CD4-positive, alpha-beta T cell treated with Interleukin-6 at 100 ng/mL for 8 hours (primary cell): ENCODE measurements at places on chromosomes 7 and 10.

GRCh38 chr10:78777867-78778266 lies 290.9 kb upstream of the ZMIZ1 start:
- DNase-seq = no peak

GRCh38 chr10:88598055-88598454 lies 11.5 kb downstream of the LIPJ start:
- DNase-seq = no peak

DNA sequence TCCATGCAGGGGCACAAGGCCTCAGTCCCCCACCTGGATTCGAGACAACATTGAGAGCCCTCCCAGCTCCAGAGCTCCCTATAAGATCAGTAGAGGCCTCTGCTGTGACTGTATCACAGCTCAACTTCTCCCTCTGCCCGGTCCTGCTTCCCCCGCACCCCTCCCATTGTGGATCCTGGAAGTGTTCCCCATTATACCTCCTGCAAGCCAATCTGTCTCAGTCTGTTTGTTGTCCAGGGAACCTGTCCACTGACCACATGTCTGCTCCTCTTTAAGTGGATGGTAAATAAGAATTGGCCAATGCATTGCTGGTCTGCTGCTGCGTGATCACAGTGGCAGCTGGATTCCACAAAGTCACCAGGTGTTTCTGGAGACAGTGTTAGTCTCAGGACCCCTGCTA lies 259.7 kb upstream of the HABP2 start:
- no peak for DNase-seq

DNA sequence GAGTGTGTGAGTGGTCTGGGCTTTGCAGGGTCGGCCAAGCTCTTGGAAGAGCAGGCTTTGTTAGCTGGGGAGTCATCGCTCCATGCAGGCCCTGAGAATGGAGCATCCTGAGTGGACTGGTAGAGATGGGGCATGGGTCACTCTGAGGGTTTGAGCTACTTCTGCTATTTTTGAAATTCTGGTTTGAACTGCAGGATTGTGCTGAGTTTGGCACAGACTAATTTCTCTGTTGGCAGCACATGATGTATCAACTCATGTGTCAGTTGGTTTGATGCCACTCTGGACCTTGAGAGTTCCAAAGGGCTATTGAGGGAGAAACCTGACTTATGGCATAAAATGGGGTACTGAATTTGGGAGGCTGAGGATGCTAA lies 56.3 kb downstream of the LRMDA start:
- no peak for DNase-seq

GRCh38 chr10:87880336-87880735 lies 16.9 kb downstream of the PTEN start:
- DNase-seq = no peak

DNA sequence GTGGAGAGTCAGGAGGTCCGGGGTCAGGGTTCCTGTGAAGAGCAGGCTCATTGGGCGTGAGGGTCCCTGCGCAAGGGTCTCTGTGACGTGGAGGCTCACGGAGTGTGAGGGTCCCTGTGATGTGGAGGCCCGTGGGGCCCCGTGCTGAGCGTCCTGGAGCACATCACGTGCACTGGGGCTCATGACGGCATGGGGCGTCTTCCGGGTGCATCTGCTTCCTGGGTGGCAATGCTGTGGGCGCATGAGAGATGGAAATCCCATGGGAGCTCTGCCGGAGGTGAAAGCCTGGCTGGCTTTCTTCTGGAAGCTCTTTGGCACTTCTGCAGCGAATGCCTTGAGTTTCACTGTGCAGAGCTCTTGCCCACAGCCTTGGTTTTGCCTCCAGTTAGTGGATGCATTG lies 71.4 kb downstream of the WDR37 start:
- no peak for DNase-seq
